ENCODE measurements at places on chromosomes 6 and 20.

DNA sequence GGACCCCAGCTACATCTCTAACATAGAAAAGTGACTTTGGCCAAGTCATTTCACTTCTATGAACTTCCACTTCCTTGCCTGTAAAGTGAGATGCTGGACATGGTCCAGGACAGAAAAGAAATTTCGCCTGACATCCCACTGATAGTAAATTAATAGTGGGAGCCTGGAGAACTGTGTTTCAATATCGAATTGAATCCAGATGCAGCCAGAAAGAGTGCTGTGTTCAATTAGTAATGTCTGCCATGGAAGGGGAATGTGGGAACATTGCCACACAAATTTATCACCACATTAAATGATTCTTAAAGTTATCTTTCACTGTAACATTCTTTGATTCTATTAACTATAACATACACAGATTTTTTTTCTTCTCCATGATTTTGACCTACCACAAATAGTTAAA, 255.0 kb downstream of the HACE1 start:
- peak; percentile 43 for DNase-seq

- DNase-seq, result no peak
These were observed 43.6 kb upstream of the TMEM170B start for GRCh38 chr6:11493974-11494373.

- DNase-seq, result no peak
These were observed at the start of gene CD93 for GRCh38 chr20:23086056-23086566. Gene CD93, minus strand, starts transcription at chr20:23086324. Its CDS starts 132 bp downstream, at chr20:23086192.

DNA sequence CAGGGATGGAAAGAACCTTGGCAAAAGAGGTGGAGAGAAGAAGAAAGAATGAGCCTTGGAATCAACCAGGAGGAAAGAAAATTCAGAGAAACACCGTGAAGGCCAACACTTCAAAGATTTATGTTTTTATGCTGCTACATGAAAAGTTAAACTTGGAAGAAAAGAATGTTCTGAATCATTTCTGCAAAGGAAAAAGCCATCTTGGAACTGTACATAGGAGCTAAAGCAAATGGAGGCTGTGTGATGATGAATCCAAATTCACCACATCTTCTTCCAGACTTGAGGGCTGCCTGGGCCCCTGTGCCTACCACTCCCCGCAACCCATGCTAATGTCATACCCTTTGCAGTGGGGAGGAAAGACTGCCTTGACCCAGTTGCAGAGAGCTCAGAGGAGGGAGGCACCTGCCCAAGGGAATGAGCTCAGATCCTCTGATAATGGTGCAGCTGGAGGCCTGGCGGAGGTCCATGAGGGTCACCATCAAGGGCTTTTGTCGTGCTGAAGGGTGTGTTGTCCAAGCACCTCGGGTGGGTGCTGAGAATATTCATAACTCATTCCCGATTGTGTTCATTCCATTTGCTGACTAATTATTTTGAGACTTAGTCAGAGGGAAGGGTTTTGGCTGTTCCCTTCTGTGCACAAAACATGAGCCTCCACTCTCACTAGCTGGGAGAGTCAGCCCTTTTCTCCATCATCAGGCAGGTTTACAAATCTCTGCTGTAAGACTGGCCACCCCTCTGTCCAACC, 245.8 kb upstream of the JAG1 start:
- DNase-seq, result no peak

GRCh38 chr20:49880177-49880576, 35.2 kb downstream of the SPATA2 start:
- no peak for DNase-seq

- DNase-seq, result no peak
These were observed 89.6 kb downstream of the RIPOR3 start for GRCh38 chr20:50601511-50602431.

- DNase-seq, result no peak
These were observed 56.2 kb upstream of the TULP4 start for GRCh38 chr6:158255989-158256601.

DNA sequence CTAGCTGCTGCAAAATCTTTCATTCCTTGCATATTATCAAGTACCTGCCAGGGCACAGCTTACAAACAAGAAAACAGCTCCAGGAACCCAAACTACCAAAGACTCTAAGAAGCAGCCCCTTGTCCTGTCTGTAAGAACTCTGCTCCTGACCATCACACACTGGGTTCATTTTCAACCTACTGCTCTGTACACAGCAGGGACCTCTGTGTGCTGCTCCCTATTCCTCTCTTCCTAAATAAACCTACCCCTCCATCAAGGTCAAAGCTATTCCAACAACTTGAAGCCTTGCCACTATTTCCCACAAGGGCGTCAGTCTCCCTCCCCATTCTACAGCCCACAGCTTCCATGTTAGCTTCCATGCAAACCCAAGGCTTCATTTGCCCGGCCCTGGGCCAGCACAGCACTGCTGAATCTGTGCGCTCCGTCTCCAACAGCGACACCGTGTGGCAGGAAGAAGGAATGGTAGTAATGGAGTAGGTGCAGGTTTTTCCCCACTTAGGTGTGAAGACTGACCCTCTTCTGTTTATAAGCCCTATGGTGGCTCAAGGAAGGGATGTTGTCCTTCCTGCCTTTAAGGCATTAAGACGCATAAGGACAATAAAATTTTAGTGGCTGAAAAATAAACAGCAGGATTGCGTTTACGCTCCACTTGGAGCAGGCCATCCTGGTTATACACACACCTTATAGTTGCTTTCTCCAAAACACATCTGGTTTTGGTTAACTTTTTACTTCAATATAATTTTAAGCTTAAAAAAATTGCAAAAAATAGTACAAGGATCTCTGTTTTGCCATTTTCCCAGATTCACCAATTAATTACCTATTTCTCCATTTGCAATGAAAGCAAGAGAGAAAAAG, 115.2 kb upstream of the NXT1 start:
- DNase-seq, result peak; percentile 39

- no peak for DNase-seq
These were observed 73.0 kb downstream of the RREB1 start for GRCh38 chr6:7180751-7181150.
